Fibroblast of pulmonary artery (primary cell): ENCODE measurements at places on chromosomes 11 and 22.

- DNase-seq, result no peak
These were observed 46.3 kb upstream of the RRM1 start for GRCh38 chr11:4048340-4048739.

DNA sequence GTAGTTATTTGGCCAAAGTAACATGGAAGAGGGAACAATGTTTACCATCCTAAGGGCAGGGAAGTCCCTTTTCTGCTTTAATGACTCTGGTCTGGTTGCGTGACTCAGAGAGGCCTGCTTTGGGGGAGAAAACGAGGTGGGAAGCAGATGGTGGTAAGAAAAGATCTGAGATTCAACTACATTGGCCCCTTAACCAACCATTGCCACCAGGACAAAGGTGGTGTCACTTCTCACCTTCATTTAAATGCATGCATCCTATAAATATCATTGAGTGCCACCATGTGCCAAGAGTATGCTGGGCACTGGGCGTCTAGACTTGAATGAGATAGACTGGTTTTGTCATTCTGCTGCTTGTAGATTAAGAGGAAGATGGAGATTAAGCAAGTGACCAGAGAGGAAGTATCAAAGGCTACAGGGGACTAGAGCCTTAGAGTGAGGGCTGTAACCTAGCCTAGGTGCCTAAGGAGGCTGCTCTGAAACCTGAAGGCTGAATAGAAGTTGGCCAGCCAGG is 3.6 kb upstream of the SORL1 start:
- DNase-seq, result no peak

DNA sequence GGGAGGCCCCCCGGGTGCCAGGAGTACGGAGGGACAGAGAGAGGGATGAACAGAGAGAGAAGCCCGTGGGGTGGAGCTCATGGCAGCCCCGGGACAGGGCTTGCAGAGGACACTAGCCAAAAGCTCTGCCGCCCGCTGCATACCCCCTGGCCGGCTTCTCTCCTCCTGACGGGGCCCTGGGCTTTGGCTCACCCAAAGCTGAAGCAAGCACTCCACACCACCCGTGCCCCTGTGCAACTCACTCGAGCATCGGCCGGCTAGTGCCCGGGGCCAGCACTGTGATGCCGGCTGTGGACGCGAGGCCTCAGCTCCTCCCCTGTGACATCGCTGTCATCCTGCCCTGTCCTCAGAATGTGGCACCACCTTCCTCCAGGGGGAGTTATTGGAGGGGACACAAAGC is 429.6 kb downstream of the BRD1 start:
- DNase-seq, result no peak

DNA sequence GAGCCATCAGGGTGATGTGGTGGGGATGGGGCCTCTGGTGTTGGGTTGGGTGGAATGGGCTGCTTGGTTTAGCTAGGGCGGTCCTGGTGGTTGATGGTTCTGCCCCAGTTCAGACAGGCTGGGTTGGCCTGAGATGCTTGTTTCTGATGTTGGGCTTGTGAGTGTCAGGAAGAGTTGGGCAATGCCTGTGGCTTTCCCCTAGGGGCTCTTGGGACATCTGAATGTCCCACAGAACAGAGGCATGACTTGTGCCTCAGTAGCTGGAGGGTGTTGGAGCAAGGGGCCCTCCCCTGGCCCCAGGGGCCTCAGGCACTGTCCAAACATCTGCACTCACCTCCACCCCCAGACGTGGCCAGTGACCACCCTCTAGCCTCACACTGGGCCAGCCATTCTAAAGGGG is 14.0 kb upstream of the CTSD start:
- DNase-seq, result no peak

GRCh38 chr11:11268119-11268518 is 84.9 kb downstream of the CSNK2A3 start:
- DNase-seq, result no peak

DNA sequence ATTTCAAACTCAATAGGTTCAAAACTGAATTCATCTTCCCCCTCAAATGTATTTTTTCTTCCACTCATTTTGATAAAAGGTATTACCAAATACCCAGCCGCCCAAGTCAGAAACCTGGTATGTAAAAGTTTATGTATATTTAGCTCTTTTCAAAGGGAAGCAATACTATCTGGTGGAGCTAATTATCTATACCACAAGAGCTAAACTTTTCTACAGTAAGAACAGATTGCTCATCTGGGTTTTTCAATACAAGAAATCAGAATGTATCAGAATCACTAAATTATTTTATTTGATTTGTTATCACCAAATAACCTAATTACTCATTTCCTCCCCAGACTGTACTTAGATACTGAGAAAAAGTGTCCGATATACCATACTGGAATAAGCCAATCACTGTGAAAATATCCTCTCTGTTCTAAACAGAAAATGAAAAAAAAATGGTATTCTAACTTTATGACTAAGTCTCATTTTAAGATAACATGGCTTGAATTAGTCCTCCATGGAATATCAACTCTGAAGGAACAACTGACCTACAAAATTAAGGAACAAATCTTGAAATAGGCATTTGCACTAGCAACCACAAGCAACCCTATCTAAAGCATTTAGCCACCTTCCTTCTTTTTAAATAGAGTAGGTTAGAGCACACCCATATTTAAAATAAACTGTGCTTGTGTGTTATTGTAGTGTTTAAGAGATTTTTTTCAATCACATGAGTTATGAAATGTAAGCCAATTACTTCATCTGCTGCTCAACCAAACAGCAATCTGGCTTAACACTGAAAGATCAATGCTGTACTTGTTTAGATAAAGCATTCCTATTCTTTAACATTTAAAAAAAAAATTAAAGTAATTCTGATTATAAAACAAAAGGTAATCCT is 35.0 kb downstream of the RDX start:
- peak; percentile 23 for DNase-seq
